Effector CD4-positive, alpha-beta T cell (primary cell): ENCODE measurements at places on chromosomes 2 and 18.

DNA sequence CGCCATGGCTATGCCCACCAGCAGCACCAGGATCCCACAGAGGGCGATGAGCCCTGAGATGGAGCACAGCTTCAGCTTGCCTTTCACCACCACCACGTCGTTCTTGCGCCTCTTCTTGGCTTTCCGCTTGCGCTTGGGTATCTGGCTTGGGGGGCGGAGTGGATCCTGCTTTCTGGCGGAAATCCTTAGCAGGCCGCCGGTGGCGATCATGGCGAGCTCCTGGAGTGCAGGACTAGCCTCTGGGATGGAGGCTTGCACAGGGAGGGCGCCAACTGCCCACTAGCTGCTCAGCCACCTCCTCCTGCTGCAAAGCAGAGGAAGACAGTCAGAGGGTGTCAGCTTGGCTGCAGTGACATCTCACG is 3.5 kb downstream of the TMEM200C start:
- no peak for DNase-seq

DNA sequence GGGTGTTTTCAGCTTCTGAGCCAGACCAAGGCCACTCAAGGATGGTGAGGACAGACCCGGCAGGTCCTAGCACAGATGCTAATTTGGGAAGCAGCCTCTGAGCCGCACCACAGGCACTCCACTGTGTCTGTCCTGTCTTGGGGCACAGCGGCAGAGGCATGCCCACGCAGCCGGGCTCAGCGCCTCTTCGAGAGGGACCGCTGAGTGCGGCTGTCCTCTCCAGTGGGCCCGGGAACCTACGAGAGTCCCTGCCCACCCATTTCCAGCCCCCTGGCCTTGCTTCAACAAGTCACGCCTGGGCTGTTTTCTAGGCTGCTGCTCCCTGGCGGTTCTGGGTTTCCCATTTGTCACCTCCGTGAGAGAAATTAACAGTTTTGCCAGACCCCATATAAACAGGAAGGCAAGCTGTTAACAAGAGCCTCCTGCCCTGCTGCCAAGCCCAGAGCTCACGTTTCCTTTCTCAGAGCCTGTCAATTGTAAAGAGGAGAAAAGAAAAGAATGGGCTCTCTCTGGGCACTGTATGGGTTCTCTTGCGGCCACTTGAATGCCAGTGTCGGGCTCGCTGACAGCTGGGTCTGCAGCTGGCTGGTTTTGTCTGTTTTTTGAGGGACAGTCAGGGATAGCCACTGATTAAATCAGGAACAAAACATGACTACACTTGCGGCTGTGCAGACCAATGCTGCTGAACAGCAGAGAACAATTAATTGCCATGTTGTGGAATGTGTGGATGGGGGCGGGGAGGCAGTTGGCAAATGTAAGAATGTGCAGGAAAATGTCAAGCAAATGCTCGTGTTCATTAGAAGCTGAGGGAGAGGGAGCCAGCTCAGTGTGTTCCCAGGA is 30.6 kb downstream of the TMEM17 start:
- no peak for DNase-seq

DNA sequence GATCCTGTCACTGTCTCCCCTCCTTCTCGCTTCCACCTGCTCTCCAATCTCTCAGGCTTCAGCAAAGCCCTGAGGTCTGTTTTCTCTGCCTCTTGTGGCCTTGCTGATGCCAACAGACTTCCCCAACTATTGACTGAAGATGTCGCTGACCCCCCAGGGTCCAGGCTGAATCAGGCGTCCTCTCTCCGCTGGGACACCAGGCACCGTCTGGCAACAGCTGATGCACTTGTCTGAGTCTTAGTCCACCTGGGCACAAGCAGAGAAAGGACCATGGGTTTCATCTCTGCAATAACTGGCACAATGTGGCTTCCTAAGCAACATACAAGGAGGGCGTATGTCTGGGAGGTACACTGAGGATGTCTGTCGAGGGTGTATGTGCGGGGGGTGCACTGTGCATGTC is 248.7 kb upstream of the MYT1L start:
- no peak for DNase-seq

DNA sequence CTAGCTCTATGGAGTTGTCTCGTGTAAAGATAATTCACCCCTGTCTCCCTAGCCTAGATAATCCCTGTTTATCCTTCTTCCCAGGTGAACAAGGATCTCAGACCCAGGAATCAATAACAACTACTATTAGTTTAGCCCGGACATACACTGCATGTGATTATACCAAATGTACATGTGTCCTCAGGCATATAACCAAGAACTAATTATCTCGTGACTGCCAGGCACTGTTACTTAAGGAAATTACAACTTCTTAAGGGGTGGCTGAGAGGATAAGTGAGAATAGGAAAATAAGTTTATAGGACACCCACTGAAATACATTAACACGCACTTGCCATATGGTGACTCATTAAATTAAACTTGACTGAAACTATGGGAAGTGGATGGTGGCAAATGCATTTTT is 126.6 kb downstream of the CNTNAP5 start:
- DNase-seq = no peak

DNA sequence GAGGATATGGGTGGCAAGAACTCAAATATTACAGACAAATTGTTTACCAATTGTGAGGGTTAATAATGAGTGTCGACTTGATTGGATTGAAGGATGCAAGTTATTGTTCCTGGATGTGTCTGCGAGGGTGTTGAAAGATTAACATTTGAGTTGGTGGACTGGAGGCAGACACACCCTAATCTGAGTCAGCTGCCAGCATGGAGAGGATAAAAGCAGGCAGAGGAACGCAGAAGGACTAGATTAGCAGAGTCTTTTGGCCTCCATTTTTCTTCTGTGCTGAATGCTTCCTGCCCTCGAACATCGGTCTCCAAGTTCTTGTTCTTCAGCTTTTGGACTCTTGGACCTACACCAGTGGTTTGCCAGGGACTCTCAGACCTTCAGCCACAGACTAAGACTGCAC is 1503.7 kb downstream of the LRP1B start:
- no peak for DNase-seq

DNA sequence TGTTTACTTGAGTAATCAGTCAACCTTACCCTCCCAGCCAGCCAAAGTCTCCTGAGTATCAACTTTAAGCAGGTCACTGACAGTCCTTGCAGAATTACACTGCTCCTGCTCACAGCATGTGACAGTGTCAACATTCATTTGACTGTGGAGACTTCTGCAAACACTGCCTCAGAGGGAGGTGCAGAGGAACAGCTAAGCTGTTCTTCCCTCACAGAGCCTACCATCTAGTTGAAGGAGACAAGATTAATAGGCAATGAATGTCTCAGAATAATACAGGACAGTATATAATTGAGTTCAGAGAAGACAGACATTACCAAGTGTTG is 11.9 kb downstream of the SLC14A2 start:
- DNase-seq = no peak

DNA sequence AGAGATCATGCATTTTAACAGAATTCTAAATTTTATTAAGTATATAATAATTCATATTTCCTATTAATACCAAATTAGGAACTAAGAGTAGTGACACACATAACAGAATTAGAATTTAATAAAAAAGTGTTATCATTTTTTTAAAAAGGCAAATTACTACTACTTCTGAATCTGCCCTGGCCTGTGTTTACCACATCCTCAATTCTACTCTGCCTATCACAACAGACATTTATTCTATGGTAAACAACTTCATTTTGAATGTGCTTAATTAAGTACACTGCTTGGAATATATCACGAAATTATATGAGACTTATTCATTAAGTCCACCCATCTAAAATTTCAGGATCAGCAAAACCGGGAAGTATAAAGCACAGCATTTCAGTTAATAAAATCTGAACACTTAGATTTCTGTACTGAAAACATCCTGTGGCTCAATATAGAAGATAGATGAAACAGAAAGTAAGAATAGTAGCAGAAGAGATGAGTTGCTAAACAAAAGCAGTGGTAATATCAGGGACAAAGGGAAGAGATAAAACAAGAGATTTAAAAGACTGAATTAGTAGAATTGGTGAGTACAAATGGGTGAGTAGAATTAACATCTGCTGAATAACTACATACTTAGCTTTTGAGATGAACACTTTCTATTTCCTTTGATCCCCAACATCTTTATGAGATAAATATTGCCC is 3.7 kb downstream of the SMC6 start:
- DNase-seq = no peak

- DNase-seq = no peak
Observed at GRCh38 chr2:109247812-109248211, 118.8 kb downstream of the SH3RF3 start.

GRCh38 chr18:37560003-37560402 is 5.6 kb downstream of the CELF4 start:
- DNase-seq = no peak

DNA sequence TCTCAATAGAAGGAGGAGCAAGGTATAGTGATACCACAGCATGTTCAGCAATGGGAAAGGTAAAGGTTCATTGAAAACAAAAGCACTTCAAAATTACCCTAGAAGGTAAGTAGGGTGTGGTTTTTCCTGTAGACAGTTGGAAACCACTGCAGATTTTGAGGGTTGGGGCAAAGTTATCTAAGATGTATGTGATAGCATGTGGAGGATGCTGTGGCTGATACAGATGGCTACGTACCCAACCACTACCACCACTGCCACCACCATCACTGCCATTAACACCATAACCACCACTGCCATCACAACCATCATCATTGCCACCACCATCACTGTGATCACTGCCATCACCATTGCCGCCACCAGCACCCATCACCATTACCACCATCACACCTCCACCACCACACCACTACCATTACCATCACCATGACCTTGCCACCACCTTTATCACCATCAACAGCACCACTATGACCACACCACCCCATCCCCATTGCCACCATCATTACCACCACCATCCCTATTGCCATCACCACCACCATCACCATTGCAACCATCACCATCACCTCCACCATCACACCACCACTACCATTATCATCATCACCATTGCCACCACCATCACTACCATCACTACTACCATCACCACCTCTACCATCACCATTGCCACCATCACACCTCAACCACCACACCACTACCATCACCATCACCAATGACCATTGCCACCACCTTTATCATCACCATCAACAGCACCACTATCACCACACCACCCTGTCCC is 3.7 kb downstream of the TMSB10 start:
- no peak for DNase-seq

- DNase-seq = no peak
Observed at GRCh38 chr18:46856973-46857372, 60.3 kb downstream of the PIAS2 start.

DNA sequence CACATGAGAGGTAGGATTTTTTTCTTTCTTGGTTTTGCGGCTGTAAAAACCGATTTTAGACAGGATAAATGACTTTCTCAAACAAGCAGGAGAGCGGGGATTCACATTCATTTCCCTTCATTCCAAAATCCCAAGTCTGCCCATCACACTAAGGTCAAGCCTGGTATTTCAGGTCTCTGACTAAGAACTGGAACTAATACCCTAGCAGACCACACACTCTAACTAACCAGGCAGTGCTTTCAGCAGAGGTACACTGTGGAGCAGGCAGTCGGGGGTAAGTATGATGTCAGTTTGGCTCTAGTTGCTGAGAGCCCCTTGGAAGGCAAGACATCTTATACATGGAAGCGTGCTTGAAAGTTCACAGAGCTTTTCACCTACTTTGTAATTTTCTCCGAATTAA is 128.1 kb upstream of the LHCGR start:
- DNase-seq = no peak

DNA sequence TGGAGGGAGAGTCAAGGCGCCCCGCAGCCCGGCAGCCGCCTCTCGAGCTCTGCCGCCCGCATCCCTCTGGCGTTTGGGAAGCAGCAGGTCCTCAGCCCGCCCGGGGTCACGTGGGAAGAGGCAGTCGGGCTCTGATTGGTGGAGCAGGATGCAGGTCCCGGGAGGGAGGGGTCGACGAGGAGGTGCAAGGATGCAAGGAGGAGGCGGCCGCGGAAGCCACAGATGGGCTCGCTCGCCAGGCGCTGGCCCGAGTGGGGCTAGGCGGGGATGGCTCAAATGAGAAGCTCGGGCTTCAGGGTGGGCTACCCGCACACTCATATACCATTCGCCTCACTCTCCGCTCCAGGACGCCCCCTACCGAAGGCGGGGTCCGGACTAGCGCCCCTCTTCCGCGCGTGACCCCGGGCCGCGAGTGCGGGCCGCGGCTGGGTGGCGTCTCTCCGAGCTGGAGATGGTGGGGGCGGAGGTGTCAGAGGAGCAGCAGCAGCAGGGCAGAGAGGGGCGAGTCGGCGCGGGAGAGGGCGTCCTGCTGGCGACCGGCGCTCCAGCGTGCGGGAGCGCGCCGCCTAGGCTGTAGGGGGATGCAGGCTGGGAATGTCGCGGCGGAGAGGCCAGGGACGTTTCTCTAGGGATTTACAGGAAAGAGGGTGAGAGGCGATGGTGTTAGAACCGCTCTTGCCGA is at the start of gene TMEFF2:
Gene TMEFF2 (minus strand): TSS at position 68 of the 682 bp plus-strand sequence. CDS start 409 bp downstream, outside the sequence.
- no peak for DNase-seq

GRCh38 chr2:160582490-160583145 is 89.0 kb upstream of the RBMS1 start:
- no peak for DNase-seq

- DNase-seq = no peak
Observed at GRCh38 chr2:198702796-198703195, 754.9 kb downstream of the SATB2 start.

DNA sequence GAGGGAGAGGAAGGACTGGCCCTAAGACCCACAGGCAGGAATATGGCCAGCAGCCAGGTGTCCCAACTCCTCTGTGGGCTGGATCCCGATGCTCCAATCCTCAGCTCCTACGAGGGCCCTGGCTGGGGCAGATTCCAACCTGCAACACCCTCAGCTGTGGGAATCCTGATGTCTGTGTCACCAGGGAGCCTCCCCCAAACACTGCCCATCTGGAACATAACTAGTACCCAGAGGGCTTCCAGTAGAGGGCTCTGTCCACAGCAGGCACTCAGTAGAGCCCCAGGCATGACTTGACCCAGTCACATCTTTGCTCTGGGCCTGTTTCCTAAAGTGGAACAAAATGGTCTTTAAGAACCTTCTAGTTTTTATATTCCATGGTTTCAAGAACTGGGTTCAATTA is 20.6 kb upstream of the LOXHD1 start:
- DNase-seq = no peak

DNA sequence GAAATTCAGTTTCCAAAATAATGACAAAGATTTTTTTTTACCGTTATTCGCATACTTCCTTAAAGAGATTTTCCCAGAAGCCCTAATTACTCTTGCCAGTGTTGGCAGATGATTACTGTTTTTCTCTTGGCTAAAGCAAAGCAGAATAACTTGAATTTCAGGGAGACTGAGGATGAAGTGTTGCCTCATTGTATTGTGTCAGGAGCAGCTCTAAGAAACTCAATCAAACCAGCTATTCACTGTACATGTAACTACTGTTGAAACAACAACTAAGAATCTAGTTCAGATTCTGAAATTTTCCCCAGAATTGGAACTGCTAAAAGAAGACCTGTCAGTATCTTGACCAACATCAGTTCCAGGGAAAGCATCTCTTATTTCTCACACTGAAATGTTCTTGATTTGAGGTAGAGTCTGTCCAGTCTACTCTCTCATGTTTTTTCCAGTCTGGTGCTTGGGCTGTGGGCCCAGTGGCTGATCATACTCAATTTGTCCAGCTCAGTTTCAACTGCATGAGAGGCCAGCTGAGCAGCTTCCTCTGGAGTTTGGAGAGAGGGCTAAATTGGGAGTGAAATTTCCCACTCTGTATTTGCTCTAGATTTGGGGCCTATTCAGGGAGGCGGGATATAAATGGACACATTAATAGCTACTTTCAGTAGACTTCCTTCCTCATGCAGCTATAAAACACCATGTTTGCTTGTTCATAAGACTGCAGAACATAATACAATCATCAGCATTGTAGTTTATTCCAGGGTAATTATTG is 78.5 kb downstream of the PPP1R1C start:
- DNase-seq = no peak

GRCh38 chr2:181471226-181471625 is 14.0 kb downstream of the ITGA4 start:
- DNase-seq = no peak

- DNase-seq = no peak
Observed at GRCh38 chr2:11159574-11160170, 4.4 kb downstream of the SLC66A3 start.
